ENCODE measurements at places on chromosomes 1 and 21.
A peak's percentile ranks its signal among the peaks of the same experiment; 100 is the strongest.

GRCh38 chr1:221408117-221408803 lies 333.6 kb downstream of the DUSP10 start:
- no peak for DNase-seq

DNA sequence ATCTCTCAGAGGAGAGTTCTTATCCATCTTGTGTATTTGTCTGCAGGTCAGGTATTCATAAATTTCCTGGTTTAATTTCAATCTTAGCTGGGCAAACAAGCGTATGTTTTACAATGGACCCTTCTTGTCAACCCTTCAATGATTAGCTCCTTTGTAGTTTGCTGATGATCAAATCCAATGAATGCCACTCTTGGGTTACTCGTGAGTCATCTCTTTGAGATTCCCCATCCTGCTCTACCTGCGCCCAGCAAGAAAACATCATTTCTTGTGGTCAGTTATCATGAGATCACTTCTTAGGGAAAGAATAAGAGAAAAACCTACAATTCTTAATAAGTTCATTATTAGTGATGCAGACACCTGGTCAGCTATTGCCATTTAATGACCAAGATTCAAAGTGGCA lies 572.3 kb upstream of the PKN2 start:
- DNase-seq = no peak

- peak; percentile 69 for DNase-seq
Measured at GRCh38 chr1:23673086-23673813, 18.4 kb upstream of the RPL11 start.

GRCh38 chr21:30726726-30727125 lies 8.1 kb upstream of the KRTAP21-3 start:
- no peak for DNase-seq

DNA sequence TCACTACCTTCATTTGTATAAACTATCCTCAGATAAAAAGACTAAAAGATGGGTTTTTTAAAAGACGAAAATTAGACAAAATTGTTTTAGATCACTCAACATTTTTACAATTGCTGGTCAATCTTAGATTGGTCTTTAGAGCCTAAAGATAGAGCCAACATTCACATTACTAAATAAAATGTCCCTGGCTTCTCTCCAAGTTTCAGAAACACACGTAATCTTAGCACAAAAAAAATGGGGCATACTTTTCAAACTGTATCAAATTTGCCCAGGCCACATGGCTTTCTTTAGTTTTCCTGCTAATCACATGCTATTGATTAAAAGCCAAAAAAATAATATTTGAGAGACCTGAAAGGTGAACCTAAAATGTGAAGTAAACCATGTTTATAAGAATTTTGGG lies 288.1 kb downstream of the DPYD start:
- no peak for DNase-seq

DNA sequence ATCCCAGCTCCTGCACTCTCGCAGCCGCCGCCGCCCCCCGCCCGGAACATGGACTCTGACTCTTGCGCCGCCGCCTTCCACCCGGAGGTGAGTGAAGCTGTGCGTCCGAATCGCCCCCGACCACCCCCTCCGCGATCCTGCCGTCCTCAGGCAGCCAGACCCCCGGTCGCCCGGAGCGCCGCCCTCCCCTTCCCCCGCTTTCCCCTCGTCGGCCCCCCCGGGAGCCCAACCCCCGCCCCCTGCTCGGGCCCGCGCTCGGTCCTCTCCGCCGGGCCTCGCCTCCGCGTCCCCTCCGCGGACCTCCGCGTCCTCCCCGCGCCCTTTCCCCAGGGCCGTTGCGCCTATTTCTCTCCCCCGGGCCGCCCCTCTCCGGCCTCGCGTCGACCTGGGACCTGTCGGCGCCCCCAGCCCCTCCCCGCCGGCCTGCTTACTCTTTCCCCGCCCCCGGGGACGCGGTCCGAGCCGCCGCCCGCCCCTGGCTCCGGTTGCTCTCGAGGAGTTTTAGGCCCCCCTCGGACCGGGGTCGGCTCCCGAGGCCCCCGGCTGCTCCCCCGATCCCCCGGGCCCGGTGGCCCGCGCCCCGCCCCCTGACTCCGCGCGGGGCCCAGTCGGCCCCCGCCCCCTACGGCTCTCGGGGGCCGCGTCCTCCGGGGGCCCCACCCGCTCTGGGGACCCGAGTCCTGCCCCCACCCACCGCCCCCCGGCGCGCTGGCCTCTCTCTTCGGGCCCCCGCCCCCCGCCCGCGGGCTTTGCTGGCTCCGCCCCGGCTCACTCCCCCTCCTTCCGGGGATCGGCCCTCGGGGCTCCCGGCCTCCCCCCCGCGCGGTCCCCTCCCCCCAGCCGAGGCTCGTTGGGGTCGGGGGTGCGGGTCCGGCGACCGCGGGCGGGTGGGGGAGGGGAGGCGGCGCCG lies 743 bp downstream of the PHF13 start:
- DNase-seq = peak; percentile 51
